Stimulated activated naive CD8-positive, alpha-beta T cell treated with anti-CD3 and anti-CD28 coated beads, Interleukin-15, Interleukin-2, amounts not matched to agents 100 U/mL and 50 U/mL, for 24 hours (primary cell): ENCODE measurements at places on chromosomes 3 and 15.
A peak's percentile ranks its signal among the peaks of the same experiment; 100 is the strongest.

GRCh38 chr3:126836220-126836860, 132.3 kb downstream of the CHCHD6 start:
- no peak for DNase-seq

DNA sequence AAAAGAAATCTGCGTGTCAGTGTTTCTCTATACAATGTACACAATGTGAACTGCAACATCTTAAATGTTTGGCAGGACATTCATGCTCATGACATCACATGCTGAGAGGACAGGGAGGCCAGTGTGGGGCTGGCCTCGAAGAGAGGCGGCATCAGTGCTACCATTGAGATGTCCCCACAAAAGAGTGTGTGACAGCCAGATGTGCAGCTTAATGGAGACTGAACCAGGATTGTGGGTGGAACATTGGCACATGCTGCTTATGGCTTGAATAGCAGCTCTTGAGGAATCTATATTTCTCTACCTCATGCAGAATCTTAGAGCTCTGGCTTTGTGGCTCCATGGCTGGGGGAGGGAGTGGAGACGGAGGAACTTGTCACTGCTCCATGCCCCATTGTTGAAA, 18.5 kb downstream of the CLDN11 start:
- no peak for DNase-seq

DNA sequence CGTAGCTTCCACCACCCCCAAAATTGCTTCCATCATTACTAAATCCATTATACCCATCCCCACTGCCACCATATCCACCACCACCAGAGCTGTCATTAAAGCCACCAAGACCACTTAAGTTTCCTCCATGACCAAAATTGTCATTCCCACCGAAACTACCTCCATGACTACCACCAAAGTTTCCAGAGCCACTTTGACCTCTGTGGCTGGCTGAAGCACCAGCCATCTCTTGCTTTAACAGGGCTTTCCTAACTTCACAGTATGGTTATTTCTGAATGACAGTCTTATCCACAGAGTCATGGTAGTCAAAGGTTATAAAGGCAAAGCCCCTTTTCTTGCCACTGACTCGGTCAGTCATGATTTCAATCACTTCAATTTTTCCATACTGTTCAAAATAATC, 24.3 kb upstream of the DENND4A start:
- peak; percentile 55 for DNase-seq

DNA sequence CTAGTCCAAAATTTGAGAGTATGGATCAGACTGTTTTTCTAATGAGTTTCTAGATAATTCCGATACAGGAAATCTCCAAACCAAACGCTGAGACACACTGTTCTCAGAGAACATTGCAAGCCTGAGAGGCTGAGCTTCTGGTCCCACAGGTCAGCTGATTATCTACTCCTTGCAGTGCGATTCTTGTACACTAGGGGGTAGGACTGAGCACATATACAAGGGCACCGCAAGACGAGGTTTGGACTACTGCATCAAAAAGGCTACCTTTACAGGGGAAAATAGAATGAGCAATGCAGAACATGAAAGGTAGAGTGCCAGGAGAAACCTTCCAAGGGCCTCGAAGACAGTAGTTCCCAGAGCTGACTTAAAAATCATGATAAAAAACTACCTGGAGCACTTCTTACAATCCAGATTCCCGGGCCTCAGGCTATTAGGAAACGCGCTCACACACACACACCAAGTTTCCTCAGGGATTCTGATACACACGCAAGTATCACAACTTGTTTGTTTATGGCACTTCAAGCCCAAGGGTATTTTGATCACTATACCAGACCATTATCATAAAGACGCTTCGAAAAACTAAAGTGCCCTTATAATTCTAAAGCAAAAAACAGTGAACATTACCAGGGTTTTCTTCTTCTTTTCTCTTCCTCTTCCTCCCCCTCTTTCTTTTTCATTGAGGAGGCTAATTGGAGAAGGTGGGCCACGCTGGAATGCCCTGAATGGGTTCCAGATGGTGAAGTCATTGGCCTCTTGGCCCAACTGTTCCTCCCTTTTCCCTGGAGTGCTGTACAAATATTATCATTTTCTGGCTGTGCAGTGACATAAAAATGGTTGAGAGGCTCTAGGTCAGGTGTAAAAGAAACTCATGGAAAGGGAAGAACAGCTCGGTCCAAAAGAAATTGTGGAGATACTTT, 61.8 kb downstream of the SLC12A8 start:
- peak; percentile 73 for DNase-seq

DNA sequence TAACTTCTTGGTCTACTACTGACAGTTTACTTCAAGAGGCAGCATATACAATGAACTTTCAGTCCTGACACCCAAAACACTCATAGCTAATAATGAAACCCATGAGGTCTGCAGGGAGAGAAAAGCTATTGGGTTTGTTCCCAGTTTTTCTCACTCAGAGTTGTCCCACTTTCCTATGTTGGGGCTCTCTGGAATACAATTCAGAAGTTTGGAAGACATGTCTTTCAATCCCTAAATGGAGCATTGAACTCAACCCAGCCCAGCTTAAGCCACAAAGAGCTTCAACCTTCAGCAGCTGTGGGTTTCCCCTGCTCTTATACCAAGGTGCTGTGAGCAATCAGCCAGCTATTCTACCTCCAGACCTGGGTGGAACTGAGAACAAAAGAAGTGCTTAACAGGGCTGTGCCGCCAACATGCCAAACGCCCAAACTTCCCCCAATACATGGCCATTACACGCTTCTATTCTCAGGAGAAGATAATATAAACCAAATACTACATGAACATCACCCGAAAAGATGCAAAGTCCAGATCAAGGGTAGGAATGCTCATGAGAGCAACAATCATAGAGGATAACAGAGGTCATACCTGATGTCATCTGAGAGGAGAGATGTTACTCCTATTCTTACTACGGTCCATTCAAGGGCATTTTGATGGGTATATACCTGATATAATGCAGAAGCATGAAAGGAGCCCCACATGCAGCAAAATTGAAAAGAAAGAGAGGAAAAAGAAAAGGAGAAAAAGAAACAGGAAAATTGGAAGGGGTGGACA, 131.2 kb upstream of the TGFBR2 start:
- peak; percentile 26 for DNase-seq

DNA sequence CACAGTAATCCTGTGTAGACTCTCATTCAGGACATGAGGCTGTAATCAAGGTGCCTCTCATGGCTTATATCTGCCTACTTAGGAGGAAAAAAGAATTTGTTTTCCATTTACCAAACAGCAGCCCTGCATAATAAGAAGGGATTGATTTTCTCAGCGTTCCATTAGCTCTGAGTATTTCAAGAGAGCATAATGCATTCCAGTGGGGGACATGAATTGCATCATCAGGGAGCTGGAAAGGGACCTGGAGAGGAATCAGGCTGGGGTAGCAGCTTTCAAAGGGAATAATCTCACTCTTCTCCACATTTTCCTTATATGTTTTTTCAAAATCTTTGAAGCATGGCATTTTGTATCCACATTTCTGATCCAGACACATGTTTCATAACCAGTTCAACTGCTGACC, 150.6 kb upstream of the ANKRD28 start:
- no peak for DNase-seq

- no peak for DNase-seq
Measured at GRCh38 chr3:104878395-104878794, 488.3 kb upstream of the ALCAM start.

DNA sequence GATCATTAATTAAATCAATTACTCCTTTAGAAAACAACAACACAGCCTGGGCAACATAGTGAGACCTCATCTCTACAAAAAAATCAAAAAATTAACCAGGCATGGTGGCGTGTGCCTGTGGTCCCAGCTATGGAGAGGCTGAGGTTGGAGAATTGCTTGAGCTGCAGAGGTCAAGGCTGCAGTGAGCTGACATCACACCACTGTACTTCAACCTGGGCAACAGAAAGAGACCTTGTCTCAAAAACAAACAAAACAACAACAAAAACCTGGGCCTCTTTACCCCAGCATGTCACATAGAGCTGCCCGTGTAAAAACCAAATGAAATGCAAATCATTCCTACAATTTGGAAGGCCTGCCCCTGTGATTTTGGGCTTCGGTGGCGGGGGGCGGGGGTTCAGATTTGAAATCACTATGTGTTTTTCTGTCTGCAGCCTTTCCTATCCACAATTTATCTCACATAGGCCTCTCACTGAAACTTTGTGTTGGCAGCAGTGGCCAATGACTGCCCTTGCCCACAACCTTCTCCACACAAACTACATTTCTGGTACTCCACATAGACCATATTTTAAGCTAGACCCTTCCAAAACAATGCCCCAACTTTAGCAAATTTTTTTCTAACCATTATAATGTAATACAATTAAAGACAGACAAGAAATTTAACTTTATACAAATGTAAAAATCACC, 6.5 kb downstream of the ADAM10 start:
- no peak for DNase-seq

DNA sequence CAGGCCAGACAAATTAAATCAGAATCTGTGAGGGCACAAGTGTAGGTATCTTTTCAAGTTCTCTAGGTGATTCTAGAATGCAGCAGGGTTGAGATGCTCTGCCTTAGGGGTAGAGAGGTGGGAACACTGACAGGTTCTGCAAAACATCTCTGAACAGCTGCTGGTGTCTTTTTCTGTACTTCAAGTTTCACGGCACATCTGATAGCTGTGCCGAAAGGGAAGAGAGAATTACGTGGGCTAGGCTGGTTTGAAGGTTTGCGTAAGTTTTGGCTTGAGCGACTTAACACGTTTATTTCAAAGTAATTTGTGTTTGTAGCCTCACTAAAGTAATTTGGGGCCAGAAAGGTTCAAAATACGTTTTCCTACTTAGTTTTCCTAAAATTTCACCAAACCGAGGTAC, 22.5 kb downstream of the PXK start:
- no peak for DNase-seq

GRCh38 chr3:26368312-26368711, 254.3 kb upstream of the LRRC3B start:
- DNase-seq, result no peak

GRCh38 chr3:9439331-9439730, 41.9 kb downstream of the SETD5 start:
- DNase-seq, result no peak

GRCh38 chr3:184693011-184693975, 18.6 kb downstream of the MAGEF1 start:
- DNase-seq, result no peak

GRCh38 chr3:179738998-179739397, 86.2 kb downstream of the USP13 start:
- no peak for DNase-seq

- DNase-seq, result peak; percentile 52
Measured at GRCh38 chr3:10594915-10595314, 89.5 kb upstream of the ATP2B2 start.

- no peak for DNase-seq
Measured at GRCh38 chr15:74229686-74230085, 6.4 kb upstream of the CCDC33 start.

- no peak for DNase-seq
Measured at GRCh38 chr3:20700714-20701113, 514.7 kb upstream of the SGO1 start.

DNA sequence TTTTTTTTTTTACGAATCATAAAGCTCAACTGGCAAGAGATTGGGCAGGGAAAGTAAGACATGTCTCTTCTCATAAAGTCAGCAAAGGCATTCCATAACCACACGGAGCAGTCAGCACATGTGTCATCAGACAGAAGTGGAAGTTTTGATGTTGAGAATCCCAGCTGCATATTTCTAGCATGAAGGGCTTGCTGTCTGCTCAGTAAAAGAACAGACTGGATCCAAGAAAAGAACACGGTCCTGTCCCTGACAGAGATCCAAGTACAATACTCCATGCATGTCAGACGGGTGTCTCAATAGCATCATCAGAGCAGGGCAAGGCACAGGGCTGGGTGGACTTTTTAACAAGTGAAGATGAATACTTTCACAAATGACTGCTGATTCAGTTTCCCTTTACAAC, 38.2 kb downstream of the ABI3BP start:
- no peak for DNase-seq

DNA sequence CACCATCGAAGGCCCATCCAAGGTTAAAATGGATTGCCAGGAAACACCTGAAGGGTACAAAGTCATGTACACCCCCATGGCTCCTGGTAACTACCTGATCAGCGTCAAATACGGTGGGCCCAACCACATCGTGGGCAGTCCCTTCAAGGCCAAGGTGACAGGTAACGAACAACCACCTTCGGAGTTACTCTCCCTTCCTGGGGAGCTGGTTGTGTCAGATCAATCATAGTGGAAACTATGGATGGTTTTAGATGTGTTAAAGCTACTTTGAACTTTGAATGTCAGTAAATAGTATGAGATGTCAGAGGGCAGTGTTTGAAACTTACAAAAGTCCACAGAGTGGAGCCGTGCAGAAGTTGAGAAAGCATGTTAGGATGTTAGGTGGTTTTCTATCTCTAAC, 42.3 kb downstream of the DNASE1L3 start:
- no peak for DNase-seq

DNA sequence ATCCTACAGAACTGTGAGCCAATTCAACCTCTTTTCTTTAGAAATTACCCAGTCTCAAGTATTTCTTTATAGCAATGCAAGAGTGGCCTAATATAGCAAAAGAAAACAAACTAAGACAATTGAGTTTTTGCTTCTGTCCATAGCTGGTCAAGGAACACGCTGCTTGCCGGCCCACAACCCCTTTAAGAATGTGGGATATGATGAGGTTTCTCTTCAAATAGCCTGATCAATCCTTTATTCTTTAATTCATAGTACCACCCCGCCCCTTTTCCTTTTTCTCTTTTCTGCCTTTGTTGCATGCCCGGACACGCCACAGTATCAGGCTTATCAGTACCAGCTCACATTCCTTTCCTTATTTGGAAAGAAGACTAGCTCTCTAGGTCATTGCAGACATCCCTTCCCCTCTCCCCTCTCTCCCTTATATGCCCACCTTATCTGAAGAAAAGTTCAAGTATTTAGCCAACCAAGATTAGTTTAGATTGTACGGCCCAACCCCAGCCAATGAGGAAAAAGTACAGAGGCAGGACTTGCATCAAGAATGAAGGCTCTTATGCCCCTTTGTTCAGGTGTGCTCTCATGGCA, 404.5 kb downstream of the OCA2 start:
- DNase-seq, result no peak

DNA sequence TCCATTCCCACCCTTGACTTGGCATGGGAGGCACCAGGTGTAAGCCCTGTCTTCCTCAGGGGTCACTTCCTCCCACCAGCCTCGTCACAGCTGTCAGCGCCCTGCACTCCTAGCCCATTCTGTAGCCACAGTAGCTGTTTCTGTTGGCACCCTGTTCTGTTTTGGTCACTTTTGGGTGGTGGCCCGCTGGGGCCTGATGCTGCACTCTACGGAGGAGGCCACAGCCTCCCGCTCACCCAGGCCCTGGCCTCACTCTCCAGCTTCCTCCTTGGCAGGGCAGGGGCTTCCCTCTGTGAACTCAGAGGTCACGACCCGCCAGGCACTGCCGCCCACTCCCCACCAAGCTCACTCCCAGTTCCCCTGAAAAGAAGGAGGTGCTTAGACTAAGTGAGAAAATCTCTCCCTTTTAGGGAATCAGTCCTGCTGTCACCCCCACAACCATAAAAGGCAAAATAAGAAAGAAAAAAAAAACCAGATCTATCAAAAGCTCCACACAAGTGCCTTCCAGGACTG, 68.4 kb downstream of the MGLL start:
- DNase-seq, result peak; percentile 38

- DNase-seq, result peak; percentile 82
Measured at GRCh38 chr3:141498598-141499223, 11.9 kb downstream of the RASA2 start.
